ENCODE measurements at places on chromosomes 6 and 20.

DNA sequence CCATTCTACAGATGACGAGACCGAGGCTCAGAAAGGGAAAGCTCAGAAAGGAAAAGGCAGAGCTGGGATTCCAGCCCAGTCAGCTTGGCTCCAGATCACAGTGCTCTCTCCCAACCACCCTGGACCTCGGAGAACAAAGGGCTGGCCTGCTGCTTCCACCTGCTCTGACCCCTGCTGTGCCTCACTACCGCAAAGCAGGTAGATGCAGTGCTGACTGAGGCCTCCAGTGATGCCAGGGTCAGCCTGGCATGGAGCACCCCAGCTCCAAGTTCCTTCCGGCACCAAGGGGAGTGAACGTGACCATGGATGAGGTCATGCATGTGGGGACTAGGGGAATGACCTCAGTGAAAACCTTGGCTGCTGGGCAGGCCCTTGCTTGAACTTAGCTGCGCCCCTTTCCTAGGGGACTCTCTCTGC, 20.7 kb upstream of the TLDC2 start:
- no peak for DNase-seq

DNA sequence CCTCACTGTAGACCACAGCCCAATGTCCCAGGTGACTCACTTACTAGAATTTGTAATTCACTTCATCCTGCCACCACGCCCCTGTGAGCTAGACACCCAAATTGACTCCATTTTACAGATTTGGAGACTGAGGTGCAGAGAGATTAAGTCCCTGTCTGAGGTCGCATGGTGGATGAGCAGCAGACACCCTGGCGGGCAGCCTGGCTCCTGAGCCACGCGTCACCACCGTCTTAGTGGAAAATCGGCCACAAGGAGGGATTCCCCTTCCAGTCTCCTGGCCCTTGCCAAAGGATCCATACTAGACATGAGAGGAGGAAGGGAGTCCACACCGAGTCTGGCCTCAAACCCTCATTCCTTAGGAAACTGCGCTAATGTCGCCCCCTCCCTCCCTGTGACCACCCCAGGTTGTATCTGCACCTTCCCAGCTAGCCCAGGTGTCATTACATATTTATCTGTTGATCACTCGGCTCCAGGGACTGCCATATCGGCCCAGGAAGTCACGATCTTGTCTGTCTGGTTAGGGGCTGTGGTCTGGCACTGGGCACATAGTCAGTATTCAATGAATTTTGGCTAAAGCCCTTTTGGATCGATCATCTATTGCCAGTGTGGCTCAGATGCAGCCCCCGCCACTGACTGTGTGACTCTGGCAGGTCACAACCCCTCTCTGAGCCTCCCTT, 25.7 kb upstream of the PTGIS start:
- no peak for DNase-seq

GRCh38 chr6:70954750-70955149, 2.1 kb downstream of the B3GAT2 start:
- DNase-seq = peak; percentile 6

DNA sequence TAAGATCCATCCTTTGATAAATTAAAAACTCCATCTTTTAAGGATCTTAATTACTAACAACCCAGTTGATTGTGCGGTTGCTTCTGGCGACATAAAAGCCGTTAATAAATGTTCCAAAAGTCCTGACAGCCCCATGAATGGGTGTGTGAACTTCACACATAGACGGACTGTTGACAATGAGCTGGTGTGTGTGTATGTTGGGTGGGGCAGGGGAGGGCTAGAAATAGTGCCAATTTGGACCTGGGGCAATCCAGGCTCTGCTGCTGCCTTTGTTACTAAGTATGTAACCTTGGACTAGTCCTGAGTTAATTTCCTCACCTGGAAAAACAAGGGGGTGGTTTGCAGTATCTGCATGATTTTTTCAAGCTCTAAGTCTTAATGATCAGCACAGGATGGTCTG, 4.2 kb downstream of the MAS1 start:
- no peak for DNase-seq

DNA sequence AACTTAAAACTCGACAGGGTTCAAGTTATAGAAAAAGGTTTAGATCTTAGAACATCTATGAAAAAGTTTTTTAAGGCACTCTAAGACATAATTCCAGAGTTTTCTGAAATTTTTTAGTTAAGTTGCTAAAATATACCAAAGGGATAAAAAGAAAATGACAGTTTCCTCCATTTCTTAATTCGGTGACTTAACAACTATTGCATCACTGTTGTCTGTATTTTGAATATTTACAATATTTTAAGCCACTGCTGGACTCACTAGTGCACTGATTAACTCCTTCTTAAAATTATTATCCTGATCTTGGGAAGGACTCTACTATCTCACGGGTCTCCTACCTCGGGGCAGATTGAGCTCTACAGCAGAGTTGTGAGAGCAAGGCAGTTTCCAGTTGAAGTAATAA, 91.0 kb downstream of the ADGB start:
- no peak for DNase-seq

DNA sequence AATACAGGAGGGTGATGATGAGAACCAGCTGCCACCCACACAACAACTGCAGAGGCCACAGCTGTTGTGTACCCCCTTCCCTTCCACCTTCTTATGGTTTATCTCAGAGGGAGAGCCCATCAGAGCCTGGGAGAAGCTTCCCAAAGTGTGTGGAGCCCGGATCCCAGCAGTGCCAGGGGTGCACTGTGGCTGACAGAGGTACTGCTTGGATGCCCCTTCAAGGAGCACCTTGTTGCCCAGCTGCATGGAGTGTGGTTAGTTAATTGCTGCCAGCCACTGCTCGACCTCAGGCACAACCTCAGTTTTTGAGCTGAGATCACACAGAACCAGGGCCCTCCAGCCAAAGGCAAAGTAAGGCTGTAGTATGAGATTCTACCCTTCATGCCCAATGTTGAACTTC, 13.0 kb downstream of the PI3 start:
- no peak for DNase-seq

GRCh38 chr20:14757728-14758127, 420.3 kb upstream of the FLRT3 start:
- DNase-seq = peak; percentile 47

DNA sequence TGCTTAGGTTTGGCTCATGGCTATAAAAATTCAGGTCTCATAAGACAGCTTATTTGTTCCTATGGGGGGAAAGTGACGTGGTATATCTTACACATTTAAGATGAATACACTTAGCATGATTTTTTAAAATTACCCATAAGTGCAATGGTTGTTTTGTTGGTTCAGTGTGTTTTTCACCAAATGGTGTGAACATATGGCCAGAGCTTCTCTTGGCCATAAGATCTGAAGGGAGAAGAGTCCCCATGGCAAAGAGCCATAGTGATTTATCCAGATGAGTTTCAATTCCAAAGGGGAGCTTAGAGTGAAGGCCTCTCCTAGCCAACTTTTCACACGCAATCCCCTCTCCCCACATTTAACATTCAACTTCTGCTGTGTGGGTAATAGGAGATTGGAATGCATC, 107.6 kb downstream of the TMEM242 start:
- DNase-seq = no peak

GRCh38 chr6:135383766-135384165, 113.8 kb downstream of the AHI1 start:
- no peak for DNase-seq

GRCh38 chr20:47300071-47300470, 56.4 kb downstream of the ZMYND8 start:
- DNase-seq = no peak

- DNase-seq = no peak
These were observed 77.2 kb downstream of the UTRN start for GRCh38 chr6:144362042-144363018.

DNA sequence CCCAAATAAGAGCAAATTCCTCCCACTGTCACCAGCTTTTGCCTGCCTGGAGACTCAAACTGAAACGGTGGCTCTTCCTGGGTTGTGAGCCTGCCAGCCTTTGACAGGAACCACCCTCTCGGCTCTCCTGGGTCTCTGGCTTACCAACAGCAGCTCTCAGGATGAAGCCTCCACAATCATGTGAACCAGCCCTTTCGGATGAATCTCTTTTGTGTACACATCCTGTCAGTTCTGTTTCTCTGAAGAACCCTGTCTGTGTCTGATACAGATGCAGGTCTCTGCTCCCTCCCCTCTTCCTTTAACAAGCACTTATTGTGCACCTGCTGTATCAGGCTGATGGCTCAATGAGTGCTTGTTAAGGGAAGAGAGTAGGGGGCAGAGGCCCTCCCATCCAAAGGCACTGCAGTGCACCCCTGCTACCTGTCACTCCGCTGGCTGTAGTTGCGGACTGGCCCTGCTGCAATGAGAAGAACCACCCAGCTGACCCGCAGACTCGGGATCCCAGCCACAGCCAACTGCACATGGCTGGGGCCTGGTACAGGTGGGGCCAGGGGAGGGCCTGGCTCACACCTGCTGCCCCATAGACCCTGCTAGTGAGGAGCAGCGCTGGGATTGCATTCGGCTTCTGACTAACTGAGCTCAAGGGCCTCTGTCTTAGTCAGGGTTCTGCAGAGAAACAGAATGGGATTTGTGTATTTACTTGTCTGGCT, 120.1 kb upstream of the PMEPA1 start:
- no peak for DNase-seq

- DNase-seq = no peak
These were observed 481.9 kb downstream of the C6orf118 start for GRCh38 chr6:164827537-164827936.

- DNase-seq = no peak
These were observed 26.7 kb downstream of the DIDO1 start for GRCh38 chr20:62899633-62900051.

- DNase-seq = peak; percentile 71
These were observed 327.2 kb downstream of the DHX35 start for GRCh38 chr20:39289316-39289715.

- DNase-seq = peak; percentile 86
These were observed 21.0 kb downstream of the SRSF3 start for GRCh38 chr6:36615018-36615761.

GRCh38 chr20:37915434-37915787, 12.5 kb downstream of the VSTM2L start:
- DNase-seq = no peak

GRCh38 chr6:54100411-54101006, 10.7 kb upstream of the MLIP start:
- no peak for DNase-seq

DNA sequence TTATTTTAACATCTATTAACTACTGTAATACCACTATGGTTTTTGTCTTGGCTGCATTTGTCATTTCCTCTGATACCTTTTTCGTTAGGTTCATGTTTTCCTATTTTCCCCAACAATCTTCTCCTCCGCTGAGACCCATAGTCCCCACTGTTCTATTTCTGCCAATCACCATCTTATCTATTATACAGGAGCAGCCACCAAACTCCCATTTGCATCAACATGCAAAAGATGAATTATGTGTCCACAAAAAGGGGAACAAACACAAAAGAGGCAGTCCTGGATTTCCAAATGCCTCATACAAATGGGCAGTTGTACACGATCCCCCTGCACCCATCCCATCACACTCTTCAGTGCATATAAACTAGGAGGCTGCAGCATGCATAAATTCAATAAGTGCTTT, 121.7 kb upstream of the MYLIP start:
- DNase-seq = no peak

DNA sequence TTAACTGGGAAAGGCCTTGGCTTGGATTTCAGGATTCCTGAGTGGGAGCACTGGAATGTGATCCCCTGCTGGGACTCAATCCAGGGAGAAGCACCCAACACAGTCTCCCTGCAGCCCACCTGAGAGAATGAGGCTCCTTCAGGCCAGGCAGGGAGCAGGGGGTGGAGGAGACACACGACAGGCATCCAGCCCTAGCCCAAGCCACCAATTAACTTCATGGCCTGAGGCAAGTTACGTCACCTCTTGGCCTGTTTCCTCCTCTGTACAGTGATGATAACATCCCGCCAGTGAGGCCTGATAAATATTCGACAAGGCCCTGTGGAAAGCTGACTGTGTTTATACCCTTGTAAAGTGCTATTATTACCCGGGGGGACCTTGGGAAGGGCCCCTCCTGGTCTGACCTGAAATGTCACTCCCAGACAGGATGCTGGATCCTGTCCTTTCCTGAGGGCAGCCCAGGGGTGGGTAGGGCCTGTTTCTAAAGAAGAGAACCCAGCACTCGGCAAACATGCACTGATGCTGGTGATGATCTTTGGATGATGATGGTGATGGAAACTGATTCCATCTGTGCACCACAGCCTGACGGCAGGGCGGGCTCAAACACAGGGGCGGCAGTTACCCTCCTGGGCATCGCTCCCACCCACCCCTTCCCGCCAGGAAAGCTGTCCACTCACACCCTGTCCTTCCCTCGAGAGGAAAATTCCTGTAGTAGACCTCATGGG, 12.4 kb downstream of the FRS3 start:
- DNase-seq = peak; percentile 97

- no peak for DNase-seq
These were observed 90.4 kb downstream of the DTNBP1 start for GRCh38 chr6:15572296-15573016.

DNA sequence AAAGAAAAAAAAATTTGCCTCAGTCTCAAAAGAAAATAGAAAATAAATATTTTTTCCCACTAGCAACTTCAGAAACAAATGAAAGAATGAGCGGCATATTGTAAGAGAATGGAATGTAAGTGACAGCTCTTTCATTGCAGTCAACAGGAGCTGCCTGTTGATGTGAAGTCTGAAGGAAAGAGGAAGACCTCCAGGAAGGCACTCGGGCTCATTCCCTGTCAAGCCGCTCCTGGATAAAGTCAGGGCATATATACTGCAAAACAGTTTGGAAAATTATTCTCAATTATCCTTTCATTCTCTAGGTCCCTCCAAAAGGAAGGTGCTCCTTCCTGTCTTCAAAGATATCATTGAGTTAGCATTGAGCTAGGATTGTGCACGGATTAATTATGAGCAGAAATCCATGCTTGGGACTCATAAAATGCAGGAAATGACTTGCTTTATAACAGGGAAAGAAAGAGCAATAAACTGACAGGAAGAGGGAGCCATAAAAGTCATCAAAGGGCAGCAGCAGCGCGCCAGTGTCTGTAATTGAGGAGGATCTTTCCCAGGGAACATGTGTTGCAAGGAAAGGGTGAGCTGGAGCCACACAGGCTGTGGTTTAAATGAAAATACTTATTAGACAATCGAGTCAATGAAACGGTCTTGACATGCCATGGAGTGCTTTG, 218.2 kb downstream of the C6orf118 start:
- DNase-seq = no peak

DNA sequence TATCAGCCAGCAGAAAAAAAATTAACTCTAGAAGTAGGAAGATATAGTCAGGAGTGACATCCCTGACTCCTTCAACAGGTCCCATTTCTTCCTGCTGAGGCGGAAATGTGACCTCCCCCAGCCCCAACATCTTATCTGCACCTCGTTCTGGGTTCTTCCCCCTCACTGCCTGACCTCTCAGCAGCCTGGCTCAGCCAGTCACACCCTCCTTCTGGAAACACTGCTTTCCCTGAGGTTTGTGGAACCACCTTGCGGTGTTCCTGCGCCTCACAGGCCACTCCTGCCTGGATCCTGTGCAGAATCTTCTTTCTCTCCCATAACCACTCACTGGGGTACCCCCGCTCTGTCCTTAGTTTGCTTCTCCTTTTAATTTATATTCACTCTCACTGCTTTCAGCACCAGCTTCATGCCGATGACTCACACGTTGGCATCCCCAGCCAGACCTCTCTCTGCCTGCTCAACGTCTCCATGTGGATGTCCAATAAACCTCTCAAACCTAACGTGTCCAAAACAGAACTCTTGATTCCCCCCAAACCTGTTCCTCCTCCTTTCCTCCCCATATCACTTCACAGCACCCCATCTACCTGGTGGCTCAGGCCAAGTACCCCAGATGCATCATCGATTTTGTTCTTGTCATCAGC, 222.8 kb upstream of the PLN start:
- DNase-seq = peak; percentile 10

- DNase-seq = peak; percentile 27
These were observed 1.5 kb downstream of the DEK start for GRCh38 chr6:18262702-18263417.

- no peak for DNase-seq
These were observed 5.7 kb downstream of the RING1 start for GRCh38 chr6:33213989-33214335.

- DNase-seq = no peak
These were observed 745 bp upstream of the AGPAT1 start for GRCh38 chr6:32176476-32177182.

All from ELF-1 (cell line).